Colonic mucosa (tissue), 4 donors: ENCODE measurements at places on chromosomes 13 and 19.

- DNase-seq, result no peak
These were observed 15.1 kb downstream of the PRAM1 start for GRCh38 chr19:8487137-8487851.

DNA sequence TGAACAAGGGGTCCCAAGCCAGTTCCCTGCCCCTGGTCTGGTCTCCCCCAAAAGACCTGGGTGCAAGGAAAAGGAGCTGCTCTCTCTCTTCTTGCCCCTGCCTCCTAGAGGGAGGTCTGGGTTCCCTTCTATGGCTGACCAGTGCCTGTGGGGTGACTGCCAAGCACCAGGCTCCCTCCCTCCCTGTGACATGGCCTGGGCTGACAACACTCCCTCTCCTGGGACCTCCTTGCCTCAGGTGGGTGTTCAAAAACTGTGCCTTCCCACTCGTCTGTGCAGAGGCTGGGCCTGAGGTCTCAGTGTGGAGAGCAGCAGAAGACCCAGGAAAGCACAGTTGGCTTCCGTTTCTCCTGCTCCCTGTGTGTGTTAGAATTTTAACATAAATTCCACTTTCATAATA, 4.7 kb downstream of the ZNF446 start:
- no peak for DNase-seq

DNA sequence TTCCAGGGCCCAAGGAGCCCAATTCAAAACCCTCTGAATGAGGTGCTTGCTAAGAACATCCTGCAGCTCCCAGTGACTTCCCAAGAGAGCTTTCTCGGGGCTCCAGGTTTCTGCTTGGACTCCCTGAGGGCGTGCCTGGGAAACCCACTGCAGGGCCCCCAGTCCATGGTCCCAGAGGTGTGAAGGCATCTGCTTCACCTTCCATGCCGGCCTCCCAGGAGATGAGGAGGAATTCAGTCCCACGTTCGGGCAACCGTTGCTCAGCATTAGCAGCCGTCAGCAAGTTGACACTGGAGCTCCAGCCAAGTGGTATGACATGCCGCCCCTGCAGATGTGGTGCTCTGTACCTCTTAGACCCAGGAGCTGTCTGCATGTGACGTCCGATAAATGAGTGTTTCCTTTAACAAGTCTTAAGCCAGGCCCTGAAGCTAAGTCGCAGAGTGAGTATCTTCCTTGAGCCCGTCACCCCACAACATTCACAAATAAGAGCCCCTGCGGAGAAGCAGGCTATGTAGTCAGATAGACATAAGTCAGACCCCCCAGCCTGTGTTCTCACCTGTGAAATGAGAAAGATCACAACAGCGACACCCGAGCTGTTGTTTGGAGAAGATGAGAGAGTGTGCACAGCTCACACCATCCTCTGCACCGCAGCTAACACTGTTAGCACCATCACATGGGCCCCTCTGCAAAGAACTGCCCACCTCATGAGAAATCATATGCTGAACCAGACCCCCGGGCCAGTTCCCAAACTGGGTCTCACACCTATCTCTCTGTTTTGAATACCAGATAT, 150.3 kb downstream of the KATNAL1 start:
- no peak for DNase-seq

DNA sequence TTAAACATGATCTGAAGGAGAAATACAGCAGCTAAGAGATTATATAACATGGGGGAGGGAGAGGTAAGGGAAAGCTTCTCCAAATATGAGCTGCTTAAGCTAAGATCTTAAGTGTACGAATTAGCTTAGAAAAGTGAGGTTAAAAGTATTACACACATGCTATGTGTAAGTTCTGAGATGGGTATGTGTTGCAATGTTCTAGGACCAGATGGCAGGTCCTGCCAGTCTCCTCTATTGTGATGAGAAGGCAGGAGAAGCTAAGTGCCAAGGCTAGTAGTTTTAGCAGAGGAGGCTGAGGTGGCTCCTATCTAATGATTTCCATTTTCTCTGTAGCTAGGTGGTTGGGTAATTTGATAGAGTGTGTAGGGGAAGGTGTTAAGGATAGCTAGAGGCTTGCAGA, 57.6 kb downstream of the MICU2 start:
- no peak for DNase-seq
